ENCODE measurements at places on chromosomes 13 and 19.

DNA sequence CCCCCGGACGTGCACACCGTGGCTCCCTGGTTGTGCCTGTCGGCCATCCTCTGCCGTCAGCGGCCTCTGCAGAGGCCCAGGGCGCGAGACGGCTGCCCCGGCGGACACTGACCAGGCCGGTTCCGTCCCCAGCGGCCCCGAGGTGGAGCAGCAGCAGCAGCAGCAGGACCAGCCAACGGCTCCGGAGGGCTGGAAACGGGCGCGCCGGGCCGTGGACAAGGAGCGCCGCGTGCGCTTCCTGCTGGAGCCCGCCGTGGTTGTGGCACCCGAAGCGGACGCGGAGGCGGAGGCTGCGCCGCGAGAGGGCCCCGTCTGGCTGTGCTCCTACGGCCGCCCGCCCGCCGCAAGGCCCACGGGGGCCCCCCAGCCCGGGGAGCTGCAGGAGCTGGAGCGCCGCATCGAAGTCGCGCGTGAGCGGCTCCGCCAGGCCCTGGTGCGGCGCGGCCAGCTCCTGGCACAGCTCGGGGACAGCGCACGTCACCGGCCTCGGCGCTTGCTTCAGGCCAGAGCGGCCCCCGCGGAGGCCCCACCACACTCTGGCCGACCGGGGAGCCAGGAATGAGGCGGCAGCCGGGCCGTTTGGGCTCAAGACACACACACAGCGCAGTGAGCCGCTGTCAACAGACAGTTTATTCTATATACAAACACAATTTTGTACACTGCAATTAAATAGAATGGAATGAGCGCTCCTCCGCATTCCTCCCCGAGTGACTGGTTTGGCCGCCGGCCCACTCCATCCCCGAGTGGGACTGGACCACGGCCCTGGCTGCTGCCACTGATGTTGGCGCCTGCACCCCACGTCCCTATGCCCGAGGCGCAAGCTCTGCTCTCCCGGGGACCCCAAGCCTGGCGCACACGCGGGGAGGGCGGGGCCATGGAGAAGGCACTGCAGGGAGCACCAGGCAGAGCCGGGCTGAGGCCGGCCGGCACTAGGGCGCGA lies 9.1 kb downstream of the GRIN3B start:
- DNase-seq: no peak

- no peak for DNase-seq
These were observed 4.2 kb upstream of the TUBGCP3 start for GRCh38 chr13:112592181-112592580.

- no peak for DNase-seq
These were observed 33.0 kb downstream of the IL12RB1 start for GRCh38 chr19:18053576-18054219.

DNA sequence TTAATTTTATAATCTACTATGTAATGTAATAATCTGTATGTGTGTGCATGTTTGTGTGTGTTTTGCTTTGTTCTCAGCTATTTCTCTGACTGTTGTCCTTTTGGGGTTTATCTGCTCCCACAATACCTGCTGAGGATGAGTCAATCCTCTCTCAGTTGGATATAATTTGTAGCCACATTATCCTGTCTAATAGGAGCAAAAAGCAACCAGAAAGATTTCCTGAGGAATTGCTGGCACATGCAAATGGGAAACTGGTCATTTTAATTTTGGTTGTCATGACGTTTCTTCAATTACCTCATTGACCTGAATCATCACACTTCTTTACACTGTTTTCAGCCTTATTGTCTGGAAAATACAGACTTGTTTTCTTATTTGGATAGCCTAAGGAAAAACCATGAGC lies 488.4 kb downstream of the KLF5 start:
- DNase-seq: no peak

GRCh38 chr19:42081584-42082203 lies 5.7 kb downstream of the ZNF574 start:
- no peak for DNase-seq

DNA sequence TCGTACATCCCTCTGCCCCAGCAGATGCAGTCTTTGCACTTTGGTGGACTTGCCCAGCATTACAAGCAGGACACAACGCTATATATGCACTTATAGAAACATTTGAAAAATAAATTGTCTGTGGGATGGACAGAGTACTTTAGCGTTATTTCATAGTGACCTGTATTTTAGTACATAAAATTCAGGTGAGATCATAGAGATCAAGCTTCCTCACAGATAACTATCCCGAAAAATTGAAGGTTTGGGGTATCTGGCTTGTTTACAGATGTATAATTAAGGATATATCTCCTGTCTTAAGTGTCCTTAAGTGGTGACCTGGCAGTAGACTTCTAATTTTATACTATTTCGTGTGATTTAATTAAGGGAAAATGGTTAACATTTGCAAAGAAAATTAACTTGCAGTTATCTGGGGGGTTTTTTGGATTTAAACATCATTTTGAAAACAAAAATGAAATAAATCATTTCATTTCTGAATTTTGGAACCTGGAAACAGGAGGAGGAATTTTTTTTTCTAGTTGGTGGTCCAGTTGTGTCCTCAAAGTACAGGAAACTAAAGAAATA lies 977 bp upstream of the MAB21L1 start:
- no peak for DNase-seq

GRCh38 chr13:29885989-29886388 lies 35.6 kb upstream of the UBL3 start:
- DNase-seq: no peak

- no peak for DNase-seq
These were observed 16.0 kb upstream of the OLFM2 start for GRCh38 chr19:9952276-9952675.

DNA sequence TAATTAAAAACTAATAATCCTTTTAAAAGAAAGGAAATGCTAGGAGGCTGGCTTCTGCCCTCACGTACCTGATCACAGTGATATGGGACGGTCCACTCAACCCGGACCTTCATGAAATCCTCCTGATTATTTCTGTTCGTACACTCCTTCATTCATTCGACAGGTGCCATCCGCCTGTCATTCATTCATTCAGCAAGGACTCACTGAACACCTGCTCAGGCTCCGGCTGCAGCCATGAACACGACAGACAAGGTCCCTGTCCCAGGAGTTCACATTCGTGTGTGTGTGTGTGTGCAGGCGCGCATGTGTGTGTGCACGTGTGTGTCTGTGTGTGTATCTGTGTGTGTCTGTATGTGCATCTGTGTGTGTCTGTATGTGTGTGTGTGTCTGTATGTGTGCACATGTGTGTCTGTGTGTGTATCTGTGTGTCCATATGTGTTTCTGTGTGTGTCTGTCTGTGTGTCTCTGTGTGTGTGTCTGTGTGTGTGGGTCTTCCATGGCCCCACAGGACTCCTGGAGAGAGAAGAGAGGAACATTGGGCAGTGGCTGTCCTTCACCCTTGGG lies 28.1 kb upstream of the CCNE1 start:
- no peak for DNase-seq

DNA sequence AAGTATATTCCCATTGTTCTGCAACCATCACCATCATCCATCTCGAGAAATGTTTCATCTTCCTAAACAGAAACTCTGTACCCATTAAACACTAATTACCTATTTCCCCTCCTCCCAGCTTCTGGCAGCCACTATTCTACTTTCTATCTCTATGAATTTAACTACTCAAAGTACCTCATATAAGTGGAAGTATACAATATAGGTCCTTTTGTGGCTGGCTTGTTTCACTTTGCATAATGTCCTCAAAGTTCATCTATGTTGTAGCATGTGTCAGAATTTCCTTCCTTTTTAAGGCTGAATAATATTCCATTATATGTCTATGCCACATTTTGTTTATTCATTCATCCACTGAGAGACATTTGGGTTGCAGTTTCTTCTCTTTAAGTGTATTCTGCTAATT lies 159.4 kb downstream of the KCNRG start:
- DNase-seq: no peak

GRCh38 chr19:3944018-3944721 lies 11.3 kb downstream of the NMRK2 start:
- no peak for DNase-seq

- DNase-seq: no peak
These were observed 22.0 kb downstream of the LHFPL6 start for GRCh38 chr13:39580881-39581575.

- no peak for DNase-seq
These were observed 294.8 kb downstream of the TSHZ3 start for GRCh38 chr19:31054430-31054829.

GRCh38 chr19:13082192-13083007 lies 20.3 kb downstream of the LYL1 start:
- no peak for DNase-seq

DNA sequence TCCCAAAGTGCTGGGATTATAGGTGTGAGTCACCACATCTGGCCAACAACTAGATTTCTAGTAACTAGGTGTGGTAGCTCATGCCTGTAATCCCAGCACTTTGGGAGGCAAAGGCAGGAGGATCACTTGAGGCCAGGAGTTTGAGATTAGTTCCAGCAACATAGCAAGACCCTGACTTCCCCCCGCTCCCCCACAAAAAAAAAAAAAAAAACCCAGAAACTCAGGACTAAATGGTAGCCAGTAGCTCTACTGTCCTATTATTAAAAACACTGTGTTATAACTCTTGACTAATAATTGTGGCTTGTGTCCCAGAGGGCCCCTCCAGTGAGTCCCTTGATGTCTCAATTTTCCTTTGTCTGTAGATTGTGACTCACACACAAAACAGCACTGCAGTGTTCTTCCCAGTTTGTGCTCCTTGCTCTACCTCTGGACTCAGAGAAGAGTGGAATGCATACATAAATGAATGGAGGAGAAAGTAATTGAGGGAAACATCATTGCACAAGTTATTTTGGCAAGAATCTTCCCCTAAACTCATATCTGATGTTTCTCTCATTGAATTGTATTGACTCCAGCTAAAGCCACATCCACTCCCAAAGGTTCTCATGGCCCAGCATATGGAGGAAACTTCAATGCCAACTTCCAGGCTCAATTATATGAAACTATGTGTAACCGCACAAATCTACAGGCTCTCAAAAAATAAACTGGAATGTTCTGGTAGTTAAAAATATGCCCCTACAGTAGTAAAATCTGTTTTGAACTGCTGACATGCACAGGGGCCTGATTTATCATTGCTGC lies 8.8 kb downstream of the TPT1 start:
- no peak for DNase-seq

DNA sequence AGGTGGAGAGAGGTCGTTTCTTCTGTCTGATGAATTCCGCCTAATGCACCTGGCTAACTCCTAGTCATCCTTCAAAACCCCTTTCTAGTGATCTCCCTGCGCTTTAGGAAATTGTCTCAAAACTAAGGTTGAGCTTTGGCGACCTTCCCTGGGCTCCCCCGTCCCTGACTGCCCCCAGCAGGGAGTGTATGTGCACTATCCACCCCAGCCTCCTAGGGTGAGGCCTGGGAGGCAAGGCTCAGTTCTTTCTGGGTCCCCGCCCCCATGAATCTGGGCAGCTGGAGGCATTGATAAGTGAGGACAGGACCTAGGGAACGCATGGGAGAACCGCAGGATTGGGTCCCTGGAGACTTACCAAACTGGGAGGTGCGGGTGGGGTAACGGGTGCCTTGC lies 378 bp downstream of the TLE6 start:
- DNase-seq: no peak

Measured in esophagus squamous epithelium (tissue), 5 donors.